ENCODE measurements at places on chromosomes 12 and 14. TPM values are rescaled to one million over a fixed set of nuclear protein-coding genes. Genes with fewer than 3 reads are reported as not detected.

DNA sequence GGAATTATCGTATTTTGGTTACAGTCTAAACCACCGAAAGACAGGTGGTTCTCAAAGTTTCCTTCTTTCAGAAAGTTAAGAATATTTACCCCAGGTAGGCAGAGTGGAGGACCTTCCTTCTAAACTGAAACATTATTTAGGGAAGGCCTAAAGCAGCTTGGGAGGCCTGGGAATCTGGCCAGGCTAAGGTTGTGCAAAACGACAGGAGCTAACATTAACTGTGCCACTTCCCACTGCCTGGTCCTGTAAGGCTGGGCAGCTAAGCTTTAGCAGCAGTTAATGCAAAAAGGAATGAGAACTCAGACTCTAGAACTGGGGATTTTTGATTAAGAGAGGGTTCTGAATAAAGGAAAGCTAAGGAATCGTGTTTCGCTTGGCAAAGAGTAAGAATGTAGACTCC, 82.6 kb downstream of the SLCO1A2 start:
- DNase-seq, result no peak

GRCh38 chr12:32789446-32789845, 33.7 kb upstream of the YARS2 start:
- DNase-seq, result no peak

GRCh38 chr14:106622200-106622745, 1095.9 kb downstream of the TMEM121 start:
- DNase-seq, result no peak

DNA sequence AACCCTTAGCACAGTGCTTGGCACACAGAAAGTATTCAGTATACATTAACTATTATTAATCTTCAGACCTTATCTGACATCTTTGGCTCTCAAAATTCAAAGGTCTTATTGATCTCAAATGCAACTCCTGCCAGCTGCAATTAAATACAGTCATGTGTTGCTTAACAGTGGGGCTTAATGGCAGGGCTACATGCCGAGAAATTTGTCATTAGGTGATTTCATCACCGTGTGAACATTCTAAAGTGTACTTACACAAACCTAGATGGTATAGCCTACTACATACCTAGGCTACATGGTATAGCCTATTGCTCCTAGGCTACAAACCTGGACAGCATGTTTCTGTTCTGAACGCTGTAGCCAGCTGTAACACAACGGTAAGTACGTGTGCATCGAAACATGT, 156.3 kb upstream of the TMCC3 start:
- no peak for DNase-seq

GRCh38 chr12:104583301-104583700, 126.6 kb downstream of the CHST11 start:
- DNase-seq, result no peak

DNA sequence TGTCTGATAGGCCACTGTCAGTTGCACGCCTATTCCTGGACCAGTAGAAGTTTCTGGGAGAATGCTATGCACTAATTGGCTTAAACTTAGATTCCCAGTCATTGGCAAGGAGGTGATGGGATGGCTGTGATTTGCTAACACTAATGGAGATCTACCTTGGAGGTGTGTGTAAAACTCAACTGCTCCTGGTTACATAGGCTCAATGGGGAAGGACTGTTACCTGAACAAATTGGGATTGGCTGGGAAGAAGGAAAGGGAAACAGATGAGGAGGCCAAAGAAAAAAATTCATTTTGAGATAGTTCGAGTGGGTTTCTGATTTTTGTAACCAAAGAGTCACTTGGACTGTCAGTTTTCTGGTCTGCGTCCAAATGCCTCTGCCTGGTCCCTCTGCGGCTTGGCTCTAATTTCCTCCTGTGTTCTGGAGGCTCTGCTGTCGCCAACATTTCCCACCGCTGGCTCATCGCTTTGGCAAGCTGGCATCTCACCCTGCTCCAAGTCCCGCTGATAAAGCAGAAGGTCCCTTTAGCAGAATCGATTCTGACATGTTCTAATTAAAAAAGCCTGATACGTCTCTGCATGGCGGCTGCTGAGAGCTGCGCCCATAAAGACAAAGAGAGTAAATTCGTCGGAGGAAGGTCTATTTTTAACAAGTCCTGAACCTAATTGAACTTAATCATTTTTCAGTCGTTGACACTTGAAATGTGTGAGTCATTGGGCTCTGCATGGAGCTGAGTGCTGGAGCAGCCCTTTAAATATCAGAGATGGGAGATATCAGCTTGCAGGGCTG, 2.0 kb upstream of the CCDC63 start:
- no peak for DNase-seq

- DNase-seq, result no peak
Observed at GRCh38 chr14:81235096-81235495, 14.3 kb upstream of the GTF2A1 start.

DNA sequence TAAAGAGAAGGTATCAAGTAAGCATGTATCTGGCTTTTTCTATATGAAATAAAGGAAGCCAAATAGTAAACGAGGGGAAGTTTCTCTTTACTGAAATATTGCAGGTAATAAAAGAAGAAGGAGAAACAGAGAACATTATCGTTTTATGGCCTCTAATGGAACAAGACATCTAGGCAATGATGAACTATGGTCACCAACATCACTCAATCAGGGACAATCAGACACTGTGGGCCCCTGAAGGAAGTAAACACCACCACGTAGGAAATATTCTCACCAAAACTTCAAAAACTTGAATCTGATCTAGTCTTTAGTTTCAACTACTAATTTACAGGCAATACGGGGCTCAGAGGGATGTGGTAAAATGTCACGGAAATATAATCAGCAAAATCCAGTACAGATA, 15.9 kb downstream of the HEBP1 start:
- DNase-seq, result no peak

DNA sequence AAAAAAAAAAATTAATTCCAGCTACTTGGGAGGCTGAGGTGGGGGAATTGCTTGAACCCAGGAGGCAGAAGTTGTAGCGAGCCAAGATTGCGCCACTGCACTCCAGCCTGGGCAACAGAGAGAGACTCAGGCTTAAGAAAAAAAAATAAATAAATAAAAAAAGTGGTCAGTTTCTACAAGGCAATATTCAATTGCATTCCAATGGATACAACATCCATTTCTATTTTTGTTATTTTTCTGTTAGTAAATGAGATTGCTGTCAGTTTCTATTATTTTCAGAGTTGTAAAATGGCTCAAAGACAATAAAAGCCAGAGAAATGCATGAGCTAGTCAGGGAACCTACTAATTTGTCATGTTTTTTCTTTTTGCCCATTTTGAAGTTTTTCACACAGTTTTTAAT, 119.2 kb downstream of the PDE3A start:
- no peak for DNase-seq

- DNase-seq, result no peak
Observed at GRCh38 chr14:33271216-33271615, 332.5 kb downstream of the NPAS3 start.

GRCh38 chr12:79997096-79997791, 62.3 kb upstream of the PPP1R12A start:
- DNase-seq, result no peak

DNA sequence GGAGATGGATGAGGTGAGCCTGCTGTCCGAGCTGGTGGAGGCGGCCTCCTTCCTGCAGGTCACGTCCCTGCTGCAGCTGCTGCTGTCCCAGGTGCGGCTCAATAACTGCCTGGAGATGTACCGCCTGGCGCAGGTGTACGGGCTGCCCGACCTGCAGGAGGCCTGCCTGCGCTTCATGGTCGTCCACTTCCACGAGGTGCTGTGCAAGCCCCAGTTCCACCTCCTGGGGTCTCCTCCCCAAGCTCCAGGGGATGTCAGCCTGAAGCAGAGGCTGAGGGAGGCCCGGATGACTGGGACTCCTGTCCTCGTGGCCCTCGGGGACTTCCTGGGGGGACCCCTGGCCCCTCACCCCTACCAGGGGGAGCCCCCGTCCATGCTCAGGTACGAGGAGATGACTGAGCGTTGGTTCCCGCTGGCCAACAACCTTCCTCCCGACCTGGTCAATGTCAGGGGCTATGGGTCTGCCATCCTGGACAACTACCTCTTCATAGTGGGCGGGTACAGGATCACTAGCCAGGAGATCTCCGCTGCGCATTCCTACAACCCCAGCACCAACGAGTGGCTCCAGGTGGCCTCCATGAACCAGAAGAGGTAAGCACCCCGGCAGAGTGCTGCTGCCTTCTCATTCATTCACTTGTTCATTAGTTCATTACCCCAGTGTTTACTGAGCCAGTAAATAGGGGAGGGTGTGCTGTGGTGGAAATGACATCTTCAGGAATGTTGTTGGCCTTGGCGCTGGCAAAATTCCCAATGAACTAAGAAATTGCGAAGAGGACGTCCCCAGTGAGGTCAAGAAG, 774 bp upstream of the MANSC4 start:
- DNase-seq, result peak; percentile 11

DNA sequence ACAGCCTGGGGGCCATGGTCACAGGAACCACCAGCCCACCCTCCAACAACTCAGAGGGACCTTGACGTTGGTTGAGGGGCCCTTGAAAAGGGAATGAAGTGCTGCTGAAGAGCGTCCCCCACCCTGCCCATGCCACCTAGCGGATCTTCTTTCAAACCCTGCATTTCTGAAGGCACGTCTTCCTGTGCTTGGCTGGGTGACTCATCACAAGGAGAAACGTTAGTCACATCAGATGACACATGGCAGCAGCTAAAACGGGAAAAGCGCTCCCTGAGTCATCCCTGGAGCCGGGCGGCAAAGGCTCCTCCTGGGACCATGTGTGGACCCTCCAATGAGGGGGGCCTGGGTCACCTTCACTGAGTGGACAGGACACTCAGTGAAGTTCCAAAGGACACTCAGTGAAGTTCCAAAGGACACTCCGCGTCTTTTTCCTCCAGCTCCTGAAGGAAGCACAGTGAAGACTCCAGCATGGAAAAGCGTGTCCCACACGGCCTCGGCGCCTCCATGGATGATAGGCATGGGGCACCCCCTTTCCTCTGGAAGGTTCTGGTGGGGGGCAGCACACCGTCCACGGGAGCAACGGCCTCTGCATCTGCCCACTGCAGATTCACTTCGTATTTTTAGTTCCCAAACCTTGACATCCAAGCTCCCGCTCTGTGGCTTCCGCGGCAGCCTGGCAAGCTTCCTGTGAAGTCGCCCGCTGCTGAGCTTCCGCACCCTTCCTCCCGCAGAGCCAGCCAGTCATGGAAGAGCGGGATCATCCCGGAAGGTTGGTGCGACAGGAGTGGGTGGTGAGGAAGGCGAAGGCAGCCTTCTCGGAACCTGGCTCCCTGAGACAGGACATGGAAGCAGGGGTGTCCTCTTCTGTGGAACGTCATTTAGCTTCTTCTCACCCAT, 383.4 kb downstream of the VRK1 start:
- no peak for DNase-seq

DNA sequence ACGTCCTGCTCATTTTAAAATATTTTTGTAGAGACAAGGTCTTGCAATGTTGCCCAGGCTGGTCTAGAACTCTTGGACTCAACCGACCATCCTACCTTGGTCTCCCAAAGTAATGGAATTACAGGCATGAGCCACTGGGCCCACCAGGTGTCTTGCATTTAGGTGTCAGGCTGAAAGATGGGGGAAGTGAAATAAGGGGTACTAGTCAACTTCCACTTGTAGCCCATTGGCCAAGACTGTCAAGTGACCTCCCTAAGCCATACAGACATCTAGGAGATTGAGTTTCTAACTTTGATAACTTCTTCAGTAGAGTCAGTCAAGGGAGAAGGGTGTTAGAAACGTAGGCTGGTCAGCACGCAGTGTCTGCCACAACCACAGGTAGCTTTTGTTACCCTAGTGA, 32.0 kb downstream of the ARF6 start:
- no peak for DNase-seq

- no peak for DNase-seq
Observed at GRCh38 chr14:41905394-41905964, 298.8 kb downstream of the LRFN5 start.

DNA sequence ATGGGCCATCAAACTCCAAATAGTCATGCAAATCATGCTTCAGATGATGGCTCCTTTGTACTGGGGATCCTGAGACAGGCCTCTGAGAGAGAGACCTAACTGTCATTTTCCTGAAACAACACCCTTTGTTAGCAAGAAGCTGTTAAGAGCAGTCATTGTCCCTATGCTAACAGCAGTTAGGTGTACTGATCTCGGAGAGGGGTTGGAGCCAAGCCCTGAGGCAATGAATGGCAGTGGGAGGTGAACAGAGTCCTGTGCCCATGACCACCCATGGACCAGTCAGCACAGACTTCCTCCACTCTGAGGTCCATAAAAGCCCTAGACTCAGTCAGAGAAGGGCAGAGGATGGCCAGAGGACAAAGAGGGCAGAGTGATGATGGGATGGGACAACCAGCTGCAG, 747.6 kb upstream of the LRFN5 start:
- no peak for DNase-seq

DNA sequence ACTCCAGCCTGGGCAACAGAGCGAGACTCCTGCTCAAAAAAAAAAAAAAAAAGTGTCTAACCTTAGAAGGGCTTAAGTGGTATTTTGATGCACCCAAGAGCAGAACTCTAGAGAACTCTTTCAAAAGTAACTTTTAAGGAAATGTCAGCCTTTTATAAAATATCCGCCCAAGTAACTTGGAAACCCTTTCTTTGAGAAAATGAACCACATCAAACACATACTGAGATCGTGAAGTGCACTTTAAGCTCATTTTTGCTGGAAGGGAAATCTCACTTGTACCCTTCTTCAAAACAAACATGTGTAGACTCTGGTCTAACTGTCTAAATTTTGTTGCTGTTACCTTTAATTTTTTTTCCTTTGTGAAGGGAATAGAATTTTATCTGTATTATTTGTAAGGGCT, 5.5 kb downstream of the C12orf56 start:
- no peak for DNase-seq

DNA sequence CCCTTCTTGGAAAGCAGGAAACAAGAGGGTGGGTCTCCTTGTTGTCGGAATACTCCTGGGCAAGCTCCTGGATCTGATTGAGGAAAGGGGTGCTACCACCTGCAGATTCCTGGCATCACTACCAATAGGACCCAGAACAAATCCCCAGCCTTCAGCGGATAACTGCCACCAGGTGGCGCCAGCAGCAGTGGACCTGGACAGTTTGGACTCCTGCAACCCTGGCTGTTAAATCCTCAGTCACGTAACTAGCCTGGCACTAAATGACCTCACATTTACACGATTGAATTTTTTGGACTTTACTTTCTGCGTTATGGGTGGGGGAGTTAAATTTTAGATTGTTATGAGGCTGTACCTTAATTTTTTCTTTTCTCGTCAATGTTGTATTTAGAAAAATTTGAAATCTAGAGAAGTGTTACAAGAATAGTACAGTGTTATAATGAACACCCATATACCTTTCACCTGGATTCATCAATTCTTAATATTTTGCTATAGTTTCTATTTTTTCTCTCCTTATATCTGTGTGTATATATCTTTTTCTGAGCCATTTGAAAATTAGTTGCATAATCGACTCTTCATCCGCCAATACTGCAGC, 95.6 kb downstream of the GAS2L3 start:
- peak; percentile 89 for DNase-seq

Gene ACSM4
- not detected for total RNA-seq

Gene TAS2R31
- 3.1 TPM for total RNA-seq

Gene GDF3
- 77.7 TPM for total RNA-seq

Gene OR10A7
- total RNA-seq, result not detected

Gene GPR68
- total RNA-seq, result 5.4 TPM

Gene SCN8A
- total RNA-seq, result 5.0 TPM

Gene VWF
- 56.0 TPM for total RNA-seq

Gene TESPA1
- 0.95 TPM for total RNA-seq

Gene ITPK1
- 39.2 TPM for total RNA-seq

Gene PLA2G1B
- total RNA-seq, result not detected

Data from endothelial cell (in vitro differentiated cells).